Stimulated activated CD8-positive, alpha-beta memory T cell treated with anti-CD3 and anti-CD28 coated beads, Interleukin-2, amount 100 ng/mL, for 1 hour (primary cell): ENCODE measurements at places on chromosomes 5 and 9.

- no peak for DNase-seq
Observed at GRCh38 chr5:171010086-171010485, 148.3 kb downstream of the RANBP17 start.

- no peak for DNase-seq
Observed at GRCh38 chr9:79221084-79221483, 350.7 kb upstream of the TLE4 start.

DNA sequence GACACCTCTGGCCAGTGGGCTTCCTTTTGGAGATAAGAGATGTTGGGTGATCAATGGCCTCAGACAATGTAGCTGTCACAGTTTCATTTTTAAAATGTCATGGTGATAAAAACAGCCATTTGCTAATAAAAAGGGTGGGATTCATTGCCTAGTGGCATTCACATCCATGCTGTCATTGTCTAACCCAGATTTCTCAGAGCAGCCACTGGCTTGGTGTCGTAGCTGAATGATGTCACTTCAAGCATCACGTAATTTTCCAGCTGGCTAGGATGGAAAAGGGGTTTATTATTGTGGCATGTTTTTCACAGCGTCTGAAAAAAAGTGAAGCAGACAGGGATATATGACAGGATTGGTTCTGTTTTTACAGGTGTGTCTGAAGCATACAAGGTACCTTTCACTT, 184.7 kb downstream of the AOPEP start:
- no peak for DNase-seq

GRCh38 chr5:119019501-119019900, 31.2 kb upstream of the DTWD2 start:
- DNase-seq = no peak

DNA sequence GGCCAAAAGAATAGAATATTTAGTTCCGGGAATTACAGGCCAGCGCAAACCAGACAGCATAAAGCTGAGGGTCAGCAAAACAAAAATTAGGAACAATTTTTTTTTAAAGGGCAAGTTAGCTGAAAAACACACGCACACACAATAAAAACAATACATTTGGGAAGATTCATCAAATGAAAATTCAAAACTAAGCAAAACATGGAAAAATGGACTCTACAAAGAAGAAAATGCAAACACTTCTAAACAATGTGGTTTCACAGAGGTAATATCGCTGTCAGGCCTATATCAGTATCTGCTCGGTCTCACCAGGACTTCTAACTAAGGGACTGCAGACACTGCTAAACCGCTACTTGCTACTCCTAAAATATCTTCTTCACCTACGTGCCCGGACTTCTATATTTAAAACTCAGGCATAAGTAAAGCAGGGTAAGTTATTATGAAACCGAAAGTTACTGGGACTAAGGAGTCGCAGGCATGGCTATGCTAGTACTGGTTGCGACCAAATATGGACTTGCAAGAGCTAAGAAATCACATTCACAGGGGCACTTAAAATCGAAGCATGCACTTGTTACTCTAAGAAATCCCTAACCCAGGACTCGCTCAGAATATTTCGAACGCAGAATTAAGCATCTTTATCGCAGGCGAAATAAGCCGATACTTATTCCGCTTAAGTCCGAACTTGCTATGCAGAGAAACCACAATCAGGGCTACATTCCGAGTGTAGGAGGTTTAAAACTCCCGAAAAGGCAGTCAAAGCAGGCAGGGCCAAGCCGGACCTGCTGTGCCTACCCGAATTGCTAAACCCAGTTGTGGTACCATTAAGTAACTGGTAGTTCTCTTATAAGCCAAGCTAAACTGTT, 2.3 kb downstream of the ANXA2R start:
- no peak for DNase-seq

- no peak for DNase-seq
Observed at GRCh38 chr5:173771725-173772383, 116.3 kb upstream of the CPEB4 start.

- DNase-seq = no peak
Observed at GRCh38 chr5:9445826-9446388, 100.0 kb downstream of the SEMA5A start.

DNA sequence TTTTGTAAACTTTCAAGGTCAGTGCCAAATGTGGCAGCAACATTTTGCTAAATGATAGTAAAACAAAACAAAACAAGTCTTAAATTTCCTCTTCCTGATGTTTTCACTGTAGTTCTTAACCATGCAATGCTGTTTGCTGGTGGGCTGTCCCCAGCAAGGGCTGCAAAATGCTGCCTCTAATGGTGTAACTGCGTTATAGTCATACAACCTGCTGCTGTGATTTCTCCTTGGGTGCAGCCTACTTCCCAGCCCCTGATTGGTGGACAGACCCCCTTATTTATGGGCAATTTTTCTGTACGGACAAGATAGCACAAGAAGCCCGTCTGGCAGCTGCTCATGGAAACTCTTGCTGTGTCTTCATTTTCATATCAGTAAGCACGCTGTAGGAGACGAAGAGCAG, 26.6 kb upstream of the PIP5K1B start:
- no peak for DNase-seq

GRCh38 chr9:77449240-77450084, 198.7 kb downstream of the GNA14 start:
- no peak for DNase-seq

- DNase-seq = no peak
Observed at GRCh38 chr5:59337240-59337639, 556.3 kb downstream of the PDE4D start.

GRCh38 chr5:104295991-104296390, 733.4 kb upstream of the NUDT12 start:
- DNase-seq = no peak

DNA sequence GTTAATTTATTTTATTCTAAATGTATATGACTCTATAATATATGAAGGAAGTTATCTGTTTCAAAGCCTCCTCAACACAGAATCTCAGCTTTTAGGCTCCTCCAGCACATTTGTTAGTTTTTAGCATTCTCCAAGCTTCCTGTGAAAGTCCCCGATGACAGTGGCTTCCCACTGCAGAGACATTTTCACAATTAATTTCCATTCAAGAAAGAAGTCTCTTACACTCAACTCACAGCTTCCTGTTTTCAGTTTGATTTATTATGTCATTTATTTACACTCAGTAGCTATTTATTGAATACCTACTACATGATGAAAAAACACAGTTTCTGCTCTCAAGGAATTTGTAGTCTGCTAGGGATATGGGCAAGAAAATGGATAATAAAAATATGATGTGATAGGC, 2228.2 kb upstream of the WWC1 start:
- no peak for DNase-seq

- no peak for DNase-seq
Observed at GRCh38 chr9:133880136-133880535, 112.0 kb downstream of the VAV2 start.

DNA sequence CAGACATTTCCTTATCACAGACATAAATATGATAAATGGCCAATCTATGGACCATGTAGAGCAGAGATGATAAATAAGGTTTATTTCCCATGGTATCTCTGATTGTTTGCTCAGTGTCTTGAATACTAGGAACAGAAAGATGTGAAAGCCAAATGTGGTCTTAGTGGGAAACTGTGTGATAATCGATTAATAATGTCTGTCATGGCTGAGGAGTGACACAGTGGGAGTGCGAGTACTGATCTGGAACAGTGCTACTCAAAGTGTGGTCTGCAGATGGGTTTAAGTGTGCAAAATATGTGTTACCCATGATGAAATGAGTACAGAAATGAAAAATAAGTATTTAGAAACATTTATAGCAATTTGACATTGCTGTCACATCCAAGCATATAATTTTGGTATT, 92.5 kb downstream of the PTTG1 start:
- DNase-seq = no peak

GRCh38 chr5:69043655-69043996, 50.2 kb upstream of the SLC30A5 start:
- DNase-seq = no peak

GRCh38 chr5:68287631-68287975, 72.0 kb downstream of the PIK3R1 start:
- no peak for DNase-seq

DNA sequence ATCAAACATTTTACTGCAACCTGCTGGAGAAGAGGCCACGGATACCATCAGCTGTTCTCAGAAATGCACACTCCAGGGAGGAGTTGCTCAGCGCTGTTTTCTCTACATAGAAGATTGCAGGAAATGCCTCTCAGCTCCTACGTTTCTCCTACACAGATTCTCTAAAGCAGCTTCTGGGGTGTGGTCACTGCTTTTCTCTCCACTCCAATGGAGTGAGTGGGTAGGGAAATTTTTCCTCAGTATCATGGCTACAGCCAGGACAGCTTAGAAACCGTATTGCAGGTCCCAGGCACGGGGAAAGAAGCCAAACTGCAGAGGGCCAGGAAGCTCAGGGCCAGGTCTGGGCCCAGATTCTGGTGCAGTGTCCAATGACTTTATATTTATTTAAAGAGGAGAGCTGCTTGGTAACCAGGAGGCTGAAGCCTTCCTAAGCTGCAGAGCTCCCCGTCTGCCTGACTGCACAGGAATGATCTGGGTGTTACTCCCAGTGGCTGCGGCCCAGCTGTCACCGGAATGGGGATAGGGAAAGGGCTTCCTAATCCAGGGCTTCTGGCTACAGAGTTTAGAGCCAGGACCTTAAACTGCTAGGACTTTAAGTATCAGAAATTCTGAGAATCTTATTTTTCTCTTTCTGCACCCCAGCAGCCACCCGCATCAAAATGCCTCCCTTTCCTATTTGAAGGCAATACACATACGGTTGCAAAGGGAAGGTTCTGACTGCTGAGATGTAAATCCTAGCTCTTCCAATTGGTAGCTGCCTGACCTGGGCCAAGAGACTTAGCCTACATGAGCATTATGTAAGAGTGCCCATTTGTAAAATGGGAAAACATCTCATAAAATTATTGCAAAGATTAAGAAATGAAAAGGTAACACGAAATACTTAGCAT, 1.4 kb upstream of the SPTAN1 start:
- no peak for DNase-seq

- no peak for DNase-seq
Observed at GRCh38 chr9:16571127-16571802, 299.2 kb downstream of the BNC2 start.

- DNase-seq = no peak
Observed at GRCh38 chr5:40549616-40550015, 130.1 kb upstream of the PTGER4 start.

DNA sequence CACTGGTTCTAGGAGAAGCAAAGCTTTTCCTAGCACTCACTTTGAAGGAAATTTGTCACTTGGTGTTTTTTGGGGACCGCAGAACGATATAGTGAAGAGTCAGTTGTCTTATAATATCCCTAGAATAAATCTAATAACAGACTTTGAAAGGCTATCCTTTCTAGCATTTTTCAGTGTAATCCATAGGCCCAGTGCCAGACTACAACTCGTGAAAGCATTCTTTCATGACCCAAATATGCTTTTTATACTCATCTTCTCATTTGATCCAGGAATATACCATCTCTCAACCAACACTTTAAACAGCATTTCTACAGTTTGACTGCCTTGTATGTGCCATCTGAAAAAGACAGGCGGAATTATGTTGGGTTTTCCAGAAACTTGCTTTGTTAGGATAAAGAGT, 104.0 kb downstream of the ERCC6L2 start:
- DNase-seq = no peak

DNA sequence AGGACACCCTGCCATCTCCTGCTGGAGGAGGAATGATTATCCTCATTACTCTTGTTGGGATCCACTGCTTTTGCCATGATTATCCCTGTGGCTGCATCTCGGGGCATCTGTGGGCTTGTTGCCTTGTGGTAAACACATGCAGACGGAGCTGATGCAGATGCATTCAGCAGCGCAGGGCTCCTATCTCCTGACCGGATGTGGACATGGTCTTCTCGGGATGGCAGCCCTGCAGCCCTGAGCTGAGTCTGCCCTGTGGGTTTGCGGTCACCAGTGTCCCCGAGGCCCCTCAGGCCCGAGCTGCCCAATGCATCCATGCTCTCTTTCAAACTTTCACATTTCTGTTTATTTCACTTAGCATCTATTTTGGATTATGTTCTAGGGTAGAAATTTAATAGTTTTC, 250.4 kb upstream of the IRX1 start:
- DNase-seq = no peak

DNA sequence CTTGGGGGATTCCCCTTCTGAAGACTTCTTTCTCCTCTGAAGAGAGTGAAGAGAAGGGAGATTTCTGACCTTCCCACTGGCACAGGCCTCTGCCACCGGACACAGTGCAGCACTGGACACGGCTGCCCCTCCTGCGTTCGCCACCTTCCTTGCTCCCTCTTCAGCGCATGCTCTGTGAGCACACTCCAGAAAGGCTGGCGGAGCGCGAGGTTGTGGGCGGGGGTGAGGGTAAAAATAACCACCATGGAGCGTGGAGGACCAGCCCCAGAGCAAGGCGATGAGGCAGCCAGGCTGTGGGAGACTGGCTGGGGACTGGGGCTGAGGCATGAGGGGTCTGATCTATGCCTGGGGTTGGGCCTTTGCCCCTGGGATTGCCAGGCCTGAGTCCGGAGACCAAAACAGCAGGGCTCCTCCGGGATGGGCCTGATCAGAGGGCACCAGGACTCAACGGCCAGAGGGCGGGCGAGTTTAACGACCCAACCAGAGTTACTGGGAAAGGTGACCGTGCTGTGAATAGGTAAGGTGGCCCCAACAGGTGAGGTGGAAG, 97.2 kb downstream of the ROR2 start:
- DNase-seq = no peak

GRCh38 chr9:131982671-131983239, 96.9 kb downstream of the MED27 start:
- DNase-seq = no peak

DNA sequence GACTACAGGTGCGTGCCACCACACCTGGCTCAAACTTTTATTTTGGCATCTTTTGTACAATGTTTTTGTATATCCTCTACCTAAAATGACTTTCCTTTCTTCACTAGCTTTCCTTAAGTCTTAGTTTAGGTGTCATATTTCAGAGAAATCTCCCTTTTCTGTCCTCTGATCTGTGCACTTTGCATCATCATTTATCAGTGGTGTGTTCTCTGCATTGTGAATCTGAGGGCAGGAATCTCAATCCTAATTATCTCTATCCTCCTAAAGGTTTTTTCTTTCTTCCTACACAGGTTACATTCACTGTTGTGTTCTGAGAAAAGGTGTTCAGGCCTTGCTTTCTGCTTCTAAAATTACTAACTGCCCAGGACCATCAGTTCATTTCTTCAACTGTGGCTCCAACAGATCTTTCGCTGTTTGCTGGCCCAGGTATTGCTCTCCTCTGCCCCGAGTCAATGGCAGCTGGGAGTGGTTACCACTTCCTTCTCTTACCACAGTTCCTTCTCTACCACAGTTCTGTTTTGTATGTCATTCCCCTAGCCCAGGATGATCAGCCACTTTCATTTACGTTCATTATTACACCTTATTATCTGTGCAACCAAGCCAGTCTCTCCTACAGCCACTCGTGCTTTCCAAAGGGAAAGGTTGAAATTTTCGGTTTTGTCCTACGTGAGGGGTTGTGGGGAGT, 14.0 kb downstream of the TGFBR1 start:
- peak; percentile 20 for DNase-seq
